Activated naive CD8-positive, alpha-beta T cell treated with anti-CD3 and anti-CD28 coated beads, Interleukin-2, amount 50 U/mL, for 16 hours (primary cell): ENCODE measurements at places on chromosomes 1 and 21.

DNA sequence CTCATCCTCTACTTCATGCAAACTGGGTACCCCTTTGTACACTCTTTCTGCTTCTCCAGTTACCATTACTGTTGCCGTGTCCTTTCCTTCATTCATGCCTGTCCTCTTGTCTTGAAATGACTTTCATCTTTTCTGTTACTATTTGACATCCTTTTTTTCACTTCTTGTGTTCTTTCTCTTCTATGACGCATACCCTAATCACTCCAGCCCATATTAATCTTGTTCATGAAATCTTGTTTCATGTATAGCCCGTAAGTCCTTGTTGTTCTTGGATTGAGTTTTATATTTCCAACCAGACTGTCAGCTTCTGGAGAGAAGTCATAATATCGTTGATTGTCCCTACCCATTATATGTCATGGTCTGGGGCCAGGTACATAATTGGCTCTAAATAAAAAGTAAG, 126.1 kb downstream of the NOS1AP start:
- no peak for DNase-seq

DNA sequence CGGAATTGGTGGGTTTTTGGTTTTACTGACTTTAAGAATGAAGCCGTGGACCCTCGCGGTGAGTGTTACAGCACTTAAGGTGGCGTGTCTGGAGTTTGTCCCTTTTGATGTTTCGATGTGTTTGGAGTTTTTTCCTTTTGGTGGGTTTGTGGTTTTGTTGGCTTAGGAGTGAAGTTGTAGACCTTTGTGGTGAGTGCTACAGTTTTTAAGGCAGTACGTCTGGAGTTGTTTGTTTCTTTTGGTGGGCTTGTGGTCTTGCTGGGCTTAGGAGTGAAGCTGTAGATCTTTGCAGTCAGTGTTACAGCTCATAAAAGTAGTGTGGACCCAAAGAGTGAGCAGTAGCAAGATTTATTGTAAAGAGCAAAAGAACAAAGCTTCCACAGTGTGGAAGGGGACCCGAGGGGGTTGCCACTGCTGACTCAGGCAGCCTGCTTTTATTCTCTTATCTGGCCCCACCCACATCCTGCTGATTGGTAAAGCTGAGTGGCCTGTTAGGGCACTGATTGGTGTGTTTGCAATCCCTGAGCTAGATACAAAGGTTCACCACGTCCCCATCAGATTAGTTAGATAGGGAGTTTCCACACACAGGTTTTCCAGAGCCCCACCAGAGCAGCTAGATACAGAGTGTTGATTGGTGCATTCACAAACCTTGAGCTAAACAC, 20.9 kb downstream of the HENMT1 start:
- peak; percentile 11 for DNase-seq

DNA sequence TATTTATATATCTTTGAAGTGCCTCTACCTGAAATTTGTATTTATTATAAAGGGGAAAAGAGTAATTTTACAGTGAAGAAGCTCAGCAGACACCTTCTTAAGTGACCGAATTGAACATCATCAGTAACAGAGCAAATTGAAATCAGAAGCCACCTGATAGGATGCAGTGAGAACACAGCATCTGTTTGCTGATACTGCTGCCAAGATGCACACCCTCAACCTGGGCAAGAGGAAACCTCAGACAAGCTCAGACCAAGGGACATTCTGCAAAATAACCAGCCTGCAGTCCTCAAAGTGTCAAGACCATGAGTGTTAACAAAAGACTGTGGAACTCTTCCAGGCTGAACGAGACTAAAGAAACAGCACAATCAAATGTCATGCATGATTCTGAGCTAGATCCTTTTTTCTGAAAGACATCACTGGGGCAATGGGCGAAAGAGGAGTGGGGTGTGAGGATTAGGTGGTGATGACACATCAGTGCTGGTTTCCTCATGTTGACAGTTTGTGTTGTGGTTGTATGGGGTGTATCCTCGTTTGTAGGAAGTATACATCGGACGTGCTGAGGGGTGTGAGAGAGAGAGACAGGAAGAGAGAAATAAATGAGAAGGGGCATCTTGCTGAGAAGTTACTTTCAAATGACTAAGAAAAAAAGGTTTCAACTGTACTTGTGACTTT, 103.7 kb downstream of the ABCA4 start:
- DNase-seq, result no peak

DNA sequence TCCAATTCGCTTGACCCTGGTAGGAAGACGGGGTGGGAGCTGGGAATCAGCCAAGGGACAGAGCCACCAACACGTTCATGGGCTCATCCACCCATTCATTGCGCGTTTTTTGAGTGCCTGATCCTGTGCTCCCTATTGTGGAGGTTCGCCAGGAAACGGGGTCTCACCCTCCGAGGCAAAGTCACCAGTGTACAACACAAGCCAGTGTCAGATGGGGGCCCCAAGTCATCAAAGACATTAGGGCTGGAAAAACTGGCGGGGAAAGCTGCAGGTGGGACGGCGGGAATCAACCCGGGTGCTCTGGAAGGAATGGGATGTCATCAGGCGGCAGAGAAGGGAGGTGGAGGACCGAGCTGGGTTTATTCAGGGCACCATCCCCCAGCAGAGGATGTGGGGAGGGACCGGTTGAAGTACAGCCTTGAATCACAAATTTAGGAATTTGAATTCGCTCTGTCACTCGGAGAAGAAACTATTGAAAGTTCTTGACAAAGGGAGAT, 667 bp upstream of the NID1 start:
- no peak for DNase-seq

GRCh38 chr1:32818804-32819541, 1.5 kb downstream of the S100PBP start:
- no peak for DNase-seq

DNA sequence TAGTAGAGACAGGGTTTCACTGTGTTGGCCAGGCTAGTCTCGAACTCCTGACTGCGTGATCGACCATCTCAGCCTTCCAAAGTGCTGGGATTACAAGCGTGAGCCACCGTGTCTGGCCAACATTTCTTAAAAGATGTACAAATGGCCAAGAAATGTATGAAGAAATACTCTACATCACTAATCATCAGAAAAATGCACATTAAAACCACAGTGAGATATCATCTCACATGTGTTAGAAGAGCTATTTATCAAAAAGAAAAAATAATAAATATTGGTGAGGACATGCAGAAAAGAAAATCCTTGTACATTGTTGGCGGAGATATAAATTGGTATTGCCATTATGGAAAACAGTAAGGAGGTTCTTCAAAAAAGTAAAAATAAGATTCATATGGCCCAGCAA, 33.6 kb upstream of the TNFSF18 start:
- DNase-seq, result no peak

DNA sequence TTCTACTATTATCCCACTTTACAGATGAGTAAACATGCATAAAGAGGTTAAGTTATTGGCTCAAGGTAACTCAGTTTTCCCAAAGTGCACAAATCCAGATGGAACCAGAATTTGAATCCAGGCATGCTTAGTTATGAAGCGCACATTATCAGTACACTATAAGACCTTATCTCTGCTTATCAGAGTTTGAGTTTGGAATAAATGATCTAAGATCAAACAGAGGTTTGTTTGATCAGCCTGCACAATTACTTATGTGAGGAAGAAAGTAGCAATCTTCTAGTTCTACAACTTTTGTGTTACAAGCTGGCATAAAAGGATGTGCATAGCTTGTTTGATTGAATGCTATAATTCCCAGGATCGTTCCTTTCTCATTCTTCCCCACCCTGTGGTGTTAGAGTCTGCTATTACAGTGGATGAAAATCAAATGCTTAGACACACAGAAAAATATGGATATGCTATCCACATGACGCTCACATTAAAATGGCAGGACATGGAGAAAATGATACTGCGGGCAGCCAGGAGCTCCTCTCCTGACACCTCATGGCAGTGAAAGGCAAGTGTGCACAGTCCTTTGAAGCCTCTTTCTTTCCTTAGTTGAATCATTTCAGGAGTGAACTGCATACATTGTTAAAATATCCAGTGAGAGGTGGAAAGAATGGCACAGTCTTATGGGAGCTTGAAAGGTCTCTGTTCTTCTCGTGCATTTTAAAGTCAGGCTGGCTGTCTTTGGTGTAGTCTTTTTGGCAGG, 23.9 kb upstream of the PBX1 start:
- DNase-seq, result no peak

DNA sequence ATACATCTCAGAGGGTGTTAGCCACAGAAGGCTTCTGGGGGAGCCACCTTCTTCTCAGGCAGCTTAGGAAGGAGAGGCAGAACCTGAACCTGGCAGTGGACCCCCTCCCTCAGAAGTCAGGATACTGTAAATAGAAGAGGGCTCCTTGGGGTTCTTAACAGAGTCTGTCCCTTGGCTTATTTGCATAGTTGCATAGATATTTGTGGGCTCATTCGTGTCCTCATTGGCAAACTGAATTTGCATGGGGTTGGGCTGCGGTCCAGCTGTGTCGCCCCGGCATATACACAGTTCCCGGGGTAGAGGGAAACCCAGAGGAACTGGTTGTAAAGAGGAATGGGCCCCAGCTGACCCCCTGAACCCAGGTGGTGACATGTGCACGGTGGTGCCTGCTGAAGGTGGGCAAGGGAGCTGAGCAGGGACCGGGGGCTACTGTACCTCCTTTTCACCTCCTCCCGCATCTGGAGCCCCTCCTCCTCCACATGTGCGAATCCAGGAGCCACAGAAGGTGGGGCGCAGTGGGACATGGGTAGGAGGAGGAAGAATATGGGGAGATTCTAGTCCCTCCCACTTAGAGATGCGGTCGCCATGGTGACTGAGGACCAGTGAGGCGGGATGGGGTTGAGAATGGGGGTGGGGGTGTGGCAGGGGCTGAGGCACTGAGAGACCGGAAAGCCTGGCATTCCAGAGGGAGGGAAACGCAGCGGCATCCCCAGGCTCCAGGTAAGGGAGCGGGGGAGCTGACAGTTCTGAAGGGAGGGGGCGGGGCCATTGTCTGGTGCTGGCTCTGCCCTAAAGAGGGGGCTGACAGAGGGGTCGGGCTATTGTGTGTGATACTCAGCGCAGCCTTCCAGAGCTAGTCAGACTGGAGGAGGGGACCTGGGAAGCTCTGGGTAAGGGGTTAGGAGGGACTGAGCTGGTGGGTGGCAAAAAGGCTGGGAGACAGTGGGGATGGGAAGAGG, 3.7 kb upstream of the SEMA4A start:
- DNase-seq, result no peak
